ENCODE measurements at places on chromosomes 3 and 15.

- DNase-seq: no peak
Measured at GRCh38 chr3:59549962-59550361, 500.1 kb upstream of the CFAP20DC start.

DNA sequence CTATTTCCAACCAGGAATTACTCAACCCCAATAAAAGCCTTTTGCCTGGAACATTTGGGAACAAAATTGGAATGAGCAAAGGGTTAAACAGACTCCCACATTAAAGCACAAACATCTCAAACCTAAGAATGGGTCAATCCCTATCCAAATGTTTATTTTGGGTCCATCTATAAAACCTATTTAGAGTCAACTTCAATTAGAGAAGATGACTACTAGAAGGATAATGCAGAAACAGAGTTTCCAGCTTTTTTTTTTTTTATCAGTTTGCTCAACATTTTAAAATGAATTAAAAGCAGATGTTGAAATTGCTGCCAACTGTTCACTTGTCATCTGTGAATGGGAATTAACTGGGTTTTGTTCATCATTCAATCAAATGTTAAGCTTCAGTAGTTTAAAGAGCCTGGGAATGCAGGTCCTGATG lies 4.1 kb upstream of the TBC1D23 start:
- DNase-seq: no peak

DNA sequence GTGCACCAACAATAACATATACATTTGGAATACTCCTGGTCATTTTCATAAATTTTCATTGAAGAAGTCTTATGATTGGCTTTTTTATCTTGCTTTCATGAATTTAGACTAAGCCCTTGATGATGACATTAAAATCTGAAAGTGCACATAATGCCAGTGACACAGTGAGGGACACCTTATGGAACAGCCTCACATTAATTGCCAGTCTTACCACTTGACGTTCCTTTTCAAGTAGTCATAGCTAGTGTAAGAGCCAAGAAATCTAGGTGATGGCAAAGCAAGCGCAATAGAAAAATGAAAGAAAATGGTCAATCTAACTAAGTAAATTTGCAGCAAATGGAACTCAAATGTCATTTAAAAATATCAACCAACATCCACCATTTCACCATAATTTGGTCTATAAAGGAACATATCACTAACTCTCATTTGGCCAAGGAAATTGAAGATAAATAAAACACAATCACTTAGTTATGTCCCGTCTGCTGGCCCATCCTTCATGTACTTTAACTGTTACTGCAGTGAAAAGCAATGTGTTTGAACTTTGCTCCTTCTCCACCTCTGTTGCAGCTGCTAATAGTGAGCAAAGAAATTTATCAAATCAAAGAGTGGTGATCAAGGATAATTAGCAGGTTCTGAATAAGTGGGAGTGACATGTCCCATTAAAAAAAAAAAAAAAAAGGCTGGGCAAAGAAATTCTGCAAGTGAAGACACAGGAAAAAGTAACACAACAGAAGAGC lies 110.0 kb downstream of the TJP1 start:
- DNase-seq: no peak

GRCh38 chr3:73502609-73503583 lies 121.8 kb downstream of the PDZRN3 start:
- no peak for DNase-seq

Measured in activated T-helper 1 cell treated with anti-CD3 and anti-CD28 coated beads, Interleukin-2, amount 50 U/mL, for 16 hours (primary cell).